Frontal cortex (tissue), 4 donors: ENCODE measurements at places on chromosomes 4 and X. TPM values are rescaled to one million over a fixed set of nuclear protein-coding genes. Genes with fewer than 3 reads are reported as not detected.
A peak's percentile ranks its signal among the peaks of the same experiment; 100 is the strongest.

DNA sequence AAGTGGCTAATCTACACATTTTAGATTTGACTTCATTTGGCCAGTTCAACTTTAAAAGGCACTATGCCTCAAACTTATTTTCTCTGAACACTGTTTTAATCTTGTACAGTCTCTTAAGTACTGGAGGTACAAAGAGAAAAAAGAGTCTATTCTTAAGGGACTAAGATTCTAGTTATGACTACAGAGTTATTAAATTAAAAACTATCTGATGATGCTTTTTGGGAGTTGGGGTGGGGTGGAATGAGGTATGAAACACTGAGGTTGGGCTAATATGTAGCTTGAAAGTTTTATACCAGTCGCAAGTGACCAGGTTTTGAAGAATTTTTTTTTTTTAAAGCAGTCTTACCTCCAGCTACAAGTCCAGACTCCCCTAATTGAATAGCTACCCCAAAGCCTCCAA is 17.7 kb upstream of the GPR34 start:
- DNase-seq = no peak

Gene TBX22
- under 0.01 TPM for total RNA-seq

GRCh38 chr4:85496126-85496849 is 21.3 kb downstream of the ARHGAP24 start:
- DNase-seq = no peak

DNA sequence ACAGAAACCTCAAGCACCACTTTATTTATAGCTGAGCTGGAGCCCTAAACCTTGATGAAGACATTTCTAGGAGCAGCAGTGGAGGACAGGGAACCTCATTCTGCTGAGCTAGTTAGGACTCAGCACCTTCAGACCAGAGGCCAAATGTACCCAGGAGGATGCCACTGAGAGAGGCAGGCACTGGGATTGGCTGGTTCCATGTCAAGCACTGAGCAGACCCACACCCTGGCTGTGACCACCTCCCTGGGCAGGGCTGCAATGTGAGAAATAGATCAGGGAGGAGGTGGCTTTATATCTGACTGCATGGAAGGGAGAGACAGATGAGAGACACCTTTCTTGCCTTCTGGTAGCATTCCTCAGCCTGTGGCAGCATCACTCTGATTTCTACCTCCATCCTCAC is 304.6 kb downstream of the STK32B start:
- no peak for DNase-seq

- DNase-seq = no peak
Observed at GRCh38 chr4:144906181-144906925, 191.6 kb downstream of the ANAPC10 start.

DNA sequence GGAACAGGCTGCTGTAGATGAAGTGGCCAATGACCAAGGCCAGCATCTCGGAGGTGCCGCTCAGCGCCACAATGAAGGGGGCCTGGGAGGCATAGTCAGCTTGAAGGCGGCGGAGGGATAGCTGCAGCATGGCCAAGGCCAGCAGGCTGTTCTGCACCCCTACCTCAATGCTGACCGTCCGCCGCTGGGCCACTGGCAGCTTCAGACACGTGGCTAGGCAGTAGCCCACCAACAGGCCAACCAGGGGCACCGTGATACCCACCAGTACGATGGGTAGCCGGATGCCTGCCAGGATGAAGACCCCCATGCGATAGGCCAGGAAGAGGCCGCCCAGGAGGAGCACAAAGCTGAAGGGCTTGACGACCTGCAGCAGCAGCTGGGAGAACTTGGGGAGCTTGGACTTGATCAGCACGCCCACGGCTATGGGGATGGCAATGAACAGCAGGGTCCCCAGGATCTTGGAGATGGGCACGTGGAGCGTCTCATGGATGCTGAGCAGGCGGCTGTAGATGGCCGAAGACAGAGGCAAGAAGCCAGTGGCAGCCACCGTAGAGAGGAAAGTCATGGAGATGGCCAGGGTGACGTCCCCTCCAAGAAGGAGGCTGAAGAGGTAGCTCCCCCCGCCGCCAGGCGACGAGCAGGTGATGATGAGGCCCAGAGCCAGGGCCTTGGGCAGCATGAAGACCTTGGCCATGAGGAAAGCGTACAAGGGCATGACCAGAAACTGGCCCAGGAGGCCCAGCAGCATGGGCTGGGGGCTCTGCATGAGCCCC is 1.3 kb upstream of the UBL4A start:
- no peak for DNase-seq

- DNase-seq = no peak
Observed at GRCh38 chrX:48996969-48997368, 5.1 kb downstream of the GRIPAP1 start.

- no peak for DNase-seq
Observed at GRCh38 chr4:54675721-54676461, 18.1 kb downstream of the KIT start.

DNA sequence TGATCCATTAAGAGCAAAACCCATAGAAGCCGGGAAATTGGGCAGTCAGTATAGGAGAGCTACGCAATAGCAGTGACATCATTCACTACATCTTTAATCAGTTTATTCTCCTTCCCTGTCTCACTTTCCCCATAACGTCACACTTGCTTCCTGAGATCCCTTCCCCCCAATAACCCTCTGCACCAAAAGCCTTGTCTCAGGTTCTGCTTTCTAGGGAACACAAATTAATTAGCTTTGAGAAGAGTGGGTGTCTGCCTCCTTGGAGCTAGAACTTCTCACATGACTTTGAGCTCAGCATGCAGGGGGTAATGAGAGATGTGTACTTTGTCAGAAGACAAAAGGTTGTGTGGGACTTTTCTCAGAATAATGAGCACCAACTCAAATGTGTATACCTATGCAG is 128.3 kb upstream of the MAOA start:
- DNase-seq = no peak

Gene PTCHD1
- total RNA-seq = 8.6 TPM

- DNase-seq = no peak
Observed at GRCh38 chr4:139599594-139600374, 43.8 kb upstream of the SETD7 start.

Gene BRS3
- total RNA-seq = 1.6 TPM

- no peak for DNase-seq
Observed at GRCh38 chrX:13669246-13669737, 16.4 kb downstream of the TCEANC start.

Gene PARM1
- 7.3 TPM for total RNA-seq

- no peak for DNase-seq
Observed at GRCh38 chr4:7697821-7698220, 241.8 kb downstream of the AFAP1 start.

- no peak for DNase-seq
Observed at GRCh38 chr4:1564535-1565375, 119.4 kb downstream of the FAM53A start.

GRCh38 chr4:112147697-112148096 is 2.4 kb downstream of the FAM241A start:
- DNase-seq = no peak

Gene RBMX
- 323 TPM for total RNA-seq

Gene EDA
- 2.0 TPM for total RNA-seq

- no peak for DNase-seq
Observed at GRCh38 chr4:70838204-70838603, 1.5 kb downstream of the GRSF1 start.

Gene TIGD4
- total RNA-seq = 3.3 TPM

DNA sequence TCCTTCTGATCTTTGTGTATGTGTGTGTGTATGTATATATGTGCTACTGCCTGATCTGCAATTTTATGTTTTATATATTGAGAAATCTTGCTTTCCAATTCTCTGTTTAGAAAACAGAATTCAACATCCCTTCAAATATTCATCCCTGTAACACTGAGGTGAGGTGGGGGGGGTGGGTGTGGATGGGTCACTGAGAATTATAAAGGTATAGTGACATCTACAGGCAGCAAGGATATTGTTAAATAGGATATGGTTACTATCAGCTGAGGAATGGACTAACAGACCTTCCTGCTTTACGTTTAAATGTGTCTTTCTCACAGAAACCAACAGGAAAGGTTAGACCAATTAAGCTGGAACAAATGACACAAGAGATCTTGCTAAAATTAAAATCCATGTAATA is 19.0 kb upstream of the MAGEB2 start:
- DNase-seq = peak; percentile 3
